Activated T-cell treated with anti-CD3 and anti-CD28 coated beads, Interleukin-2, amount 50 U/mL, for 48 hours (primary cell): ENCODE measurements at places on chromosomes 1 and 21.
A peak's percentile ranks its signal among the peaks of the same experiment; 100 is the strongest.

GRCh38 chr21:35394634-35395369 is 345.7 kb upstream of the RUNX1 start:
- peak; percentile 25 for DNase-seq

DNA sequence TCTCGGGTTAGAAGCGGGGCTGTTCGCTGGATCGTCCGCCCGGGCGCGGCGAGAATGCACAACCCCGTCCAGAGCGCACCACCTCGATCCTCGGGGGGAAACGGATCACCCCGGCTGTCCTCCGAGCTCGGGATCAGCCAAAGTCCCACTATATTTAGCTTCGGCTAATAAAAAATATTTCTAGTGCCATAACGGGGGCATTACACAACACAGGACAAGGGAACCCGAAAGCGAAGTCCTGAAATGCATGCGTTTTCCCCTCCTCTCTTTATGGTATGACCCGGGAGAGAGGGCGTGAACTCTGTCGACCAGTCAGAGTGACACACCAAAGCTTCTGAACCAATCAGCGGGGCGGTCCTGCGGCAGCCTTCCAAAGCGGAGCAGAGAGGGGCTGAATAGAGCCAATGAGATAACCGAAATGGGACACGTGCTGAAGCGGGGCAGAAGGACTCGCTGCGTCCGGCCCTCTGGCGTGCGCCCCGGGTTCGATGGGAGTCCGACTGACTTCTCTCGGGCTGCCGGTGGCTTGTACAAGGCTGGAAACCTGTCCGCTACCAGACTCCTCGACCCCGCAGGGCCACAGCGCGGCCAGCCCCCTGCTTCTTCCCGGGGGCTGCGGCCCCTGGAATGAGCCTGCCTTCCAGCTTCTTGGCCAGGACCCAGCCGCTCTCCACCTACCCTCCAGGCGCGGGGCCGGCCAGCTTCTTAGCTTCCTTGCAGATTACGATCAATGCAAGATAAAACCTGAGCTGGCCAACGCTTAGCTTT is at the start of gene ALDH4A1:
TSS of gene ALDH4A1 (minus strand) at position 33 of the 768 bp plus-strand sequence. CDS start at position 1, 32 bp downstream.
- DNase-seq: peak; percentile 93

- no peak for DNase-seq
Measured at GRCh38 chr1:231387770-231388669, 34.1 kb downstream of the EGLN1 start.

GRCh38 chr1:43451701-43452532 is 1.8 kb downstream of the HYI start:
- DNase-seq: no peak

GRCh38 chr1:119587341-119587740 is 60.7 kb downstream of the ZNF697 start:
- no peak for DNase-seq

DNA sequence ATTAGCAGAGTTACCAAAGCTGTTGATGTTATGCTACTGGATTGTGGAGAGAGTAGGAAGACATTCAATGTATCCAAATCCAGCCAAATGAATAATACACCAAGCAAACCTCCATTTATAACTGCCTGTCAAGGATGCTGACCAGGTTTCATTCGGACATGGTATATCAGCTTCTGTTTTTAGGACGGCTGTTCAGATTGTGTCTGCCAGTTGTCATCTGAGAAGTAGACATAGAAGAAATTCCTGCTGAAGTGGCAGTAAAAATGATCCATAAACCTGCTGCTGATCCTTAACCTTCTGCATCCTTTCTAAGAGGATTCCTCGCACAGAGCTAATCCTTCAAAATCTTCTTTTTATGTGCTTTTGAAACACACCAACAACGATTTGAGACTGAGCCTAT is 663.6 kb upstream of the PLXNA2 start:
- DNase-seq: no peak

DNA sequence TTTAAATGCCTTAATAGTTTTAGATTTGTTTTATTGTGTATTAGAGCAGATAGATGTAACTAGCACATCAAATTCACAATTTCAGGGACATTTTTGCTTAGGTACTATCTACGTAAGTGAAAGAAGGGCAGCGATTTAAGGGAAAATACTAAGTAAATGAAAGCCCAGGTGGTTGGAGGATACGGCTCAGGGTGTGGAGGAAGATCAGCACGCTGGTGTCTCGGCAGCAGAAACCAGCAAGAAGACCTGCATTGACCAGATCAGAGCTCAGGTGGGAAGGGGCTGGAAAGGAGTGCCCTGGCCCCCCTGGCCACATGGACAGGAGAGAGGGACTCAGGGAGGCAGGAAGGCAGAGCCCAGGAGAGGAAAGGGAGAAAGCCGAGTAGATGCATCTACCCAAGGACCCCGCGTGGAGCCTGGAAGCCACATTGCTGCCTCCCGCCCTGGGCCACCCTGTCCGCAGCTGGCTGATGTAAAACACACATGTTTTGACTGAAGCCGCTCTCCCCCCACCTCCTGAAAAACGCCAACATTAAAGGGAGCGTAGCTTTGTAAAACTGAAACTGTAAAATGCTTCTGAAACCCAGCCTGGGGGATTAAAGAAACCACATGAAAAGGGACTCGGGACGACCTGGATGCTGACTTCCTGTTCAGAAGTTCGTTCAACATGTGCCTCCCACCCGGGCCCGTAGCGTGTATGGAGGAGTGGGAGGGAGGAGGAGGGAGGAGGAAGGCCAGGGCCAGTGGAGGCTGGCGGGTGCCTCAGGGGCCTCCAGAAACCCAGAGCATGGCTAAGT is 72.6 kb upstream of the TARDBP start:
- peak; percentile 75 for DNase-seq

GRCh38 chr1:4115191-4115900 is 215.3 kb upstream of the C1orf174 start:
- DNase-seq: no peak

- no peak for DNase-seq
Measured at GRCh38 chr1:85502171-85502570, 37.2 kb upstream of the DDAH1 start.

DNA sequence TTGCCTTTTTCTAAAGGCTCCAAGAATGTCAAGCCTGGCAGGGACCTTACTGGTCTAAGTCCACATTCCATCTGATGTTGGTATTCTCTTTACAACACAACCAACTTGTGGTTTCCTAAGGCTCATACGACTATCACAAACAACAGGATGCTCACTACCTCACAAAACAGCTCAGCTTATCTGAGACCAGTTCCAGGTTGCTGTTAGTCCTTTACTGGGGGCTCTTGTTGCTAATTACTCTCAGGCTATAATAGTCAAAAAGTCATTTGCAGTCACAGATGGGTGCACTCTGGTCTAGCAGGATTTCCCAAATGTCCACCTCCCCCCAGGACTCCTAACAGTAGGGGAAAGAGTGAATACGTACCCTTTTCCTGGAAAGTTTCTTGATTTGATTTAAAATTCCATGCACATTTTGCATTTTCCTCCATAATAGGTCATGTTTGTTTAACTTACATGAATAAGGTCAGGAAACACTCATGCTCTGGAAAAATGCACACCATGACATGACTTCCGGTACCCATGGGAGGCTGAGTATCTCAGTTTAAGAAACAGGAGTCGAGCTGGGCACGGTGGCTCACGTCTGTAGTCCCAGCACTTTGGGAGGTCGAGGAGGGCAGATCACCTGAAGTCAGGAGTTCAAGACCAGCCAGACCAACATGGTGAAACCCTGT is 16.0 kb downstream of the LCK start:
- DNase-seq: no peak

DNA sequence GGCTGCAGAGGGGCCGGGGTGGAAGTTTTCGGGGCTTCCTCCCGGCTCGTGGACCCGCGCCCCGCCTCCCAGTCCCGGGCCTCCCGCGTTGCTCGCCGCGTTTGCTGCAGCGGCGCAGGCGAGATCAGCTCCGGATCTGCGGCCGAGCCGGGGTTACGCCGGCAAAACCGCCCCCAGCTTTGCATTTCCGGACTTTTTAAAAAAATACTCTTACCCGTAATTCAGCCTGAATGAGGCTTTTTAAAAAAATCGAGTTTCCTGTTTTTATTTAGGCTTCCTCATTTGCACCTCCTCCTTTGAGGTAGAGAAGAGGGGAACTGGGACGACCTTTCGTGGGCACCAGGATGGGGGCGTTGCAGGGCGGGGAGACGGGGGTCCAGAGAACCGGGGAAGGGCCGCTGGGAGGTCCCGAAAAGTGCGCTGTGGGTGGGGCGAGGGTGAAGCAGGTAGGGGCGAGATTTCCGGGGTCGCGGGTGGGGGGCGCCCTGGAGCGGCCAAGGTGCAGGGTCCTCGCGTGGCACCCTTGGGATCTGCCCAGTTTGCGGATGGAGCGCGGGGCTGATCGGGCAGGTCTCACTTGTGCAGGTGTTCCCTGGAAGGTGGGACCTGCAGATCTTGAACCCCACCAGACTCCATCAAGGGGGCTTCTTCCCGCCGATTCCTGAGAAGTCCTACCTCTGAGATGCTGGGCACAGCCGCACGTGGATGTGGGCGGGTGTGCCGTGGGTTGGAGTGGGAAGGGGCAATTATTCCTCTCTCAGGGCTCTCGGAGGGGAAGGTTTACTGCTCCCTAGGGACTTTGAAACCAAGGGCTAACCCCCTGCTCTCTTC is 1.1 kb downstream of the PIK3CD start:
- DNase-seq: peak; percentile 60

DNA sequence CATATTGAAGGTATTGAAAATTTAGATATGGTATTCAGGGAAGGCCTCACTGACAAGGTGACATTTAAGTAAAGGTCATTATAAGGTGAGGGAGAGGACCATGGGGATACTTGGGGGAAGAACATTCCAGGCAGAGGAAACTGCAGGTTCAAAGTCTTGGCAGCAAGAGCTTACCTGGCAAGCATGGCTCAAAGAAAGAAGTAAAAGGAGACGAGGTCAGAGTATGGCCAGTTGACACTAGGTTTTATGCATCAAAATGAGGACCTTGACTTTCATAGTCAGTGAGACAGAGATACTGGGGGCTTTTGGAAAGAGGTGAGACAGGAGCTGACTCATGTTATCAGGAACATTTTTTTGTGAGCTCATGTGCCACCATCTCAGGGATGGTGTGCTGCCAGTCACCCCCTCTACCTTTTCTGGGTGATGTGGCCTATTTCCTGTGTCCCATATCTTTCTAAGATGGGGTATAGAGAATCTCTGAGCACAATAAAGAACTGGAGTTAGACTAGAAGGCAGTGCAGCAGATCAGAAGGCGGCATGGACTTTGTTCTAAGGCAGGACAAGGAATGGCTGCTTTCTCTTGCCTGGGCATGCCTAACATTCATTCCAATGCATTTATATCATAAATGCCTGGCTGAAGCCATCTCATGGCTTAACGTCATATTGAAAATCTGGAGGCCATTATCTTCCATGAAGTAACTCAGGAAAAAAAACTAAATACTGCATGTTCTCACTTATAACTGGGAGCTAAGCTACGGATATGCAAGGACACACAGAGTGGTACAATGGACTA is 406.7 kb downstream of the NTNG1 start:
- DNase-seq: no peak

DNA sequence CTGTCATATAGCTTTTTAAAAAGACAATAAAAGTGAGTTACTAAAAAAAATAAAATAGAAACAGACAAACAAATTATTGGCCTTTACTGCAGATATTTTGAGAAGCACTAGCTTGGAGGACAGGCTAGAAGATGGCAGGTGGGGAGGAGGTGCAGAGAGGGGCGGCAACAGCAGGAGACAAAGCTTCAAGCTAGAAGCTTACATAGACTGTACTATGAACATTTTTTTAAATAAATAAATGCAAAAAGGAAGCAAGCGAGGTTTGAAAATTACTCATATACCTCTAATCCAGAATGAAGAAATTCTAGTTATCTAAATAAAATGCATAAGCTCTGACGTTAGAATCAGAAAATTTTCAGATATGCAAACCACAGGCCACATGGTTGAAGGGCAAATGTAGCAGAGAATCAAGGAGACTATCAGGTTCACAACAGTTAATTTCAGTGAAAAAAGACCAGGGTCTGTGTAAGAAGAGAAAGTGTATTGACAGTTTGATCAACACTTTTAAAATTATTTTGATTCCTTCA is 54.9 kb downstream of the NRIP1 start:
- DNase-seq: no peak

- no peak for DNase-seq
Measured at GRCh38 chr21:42199868-42200463, 19.0 kb upstream of the ABCG1 start.

DNA sequence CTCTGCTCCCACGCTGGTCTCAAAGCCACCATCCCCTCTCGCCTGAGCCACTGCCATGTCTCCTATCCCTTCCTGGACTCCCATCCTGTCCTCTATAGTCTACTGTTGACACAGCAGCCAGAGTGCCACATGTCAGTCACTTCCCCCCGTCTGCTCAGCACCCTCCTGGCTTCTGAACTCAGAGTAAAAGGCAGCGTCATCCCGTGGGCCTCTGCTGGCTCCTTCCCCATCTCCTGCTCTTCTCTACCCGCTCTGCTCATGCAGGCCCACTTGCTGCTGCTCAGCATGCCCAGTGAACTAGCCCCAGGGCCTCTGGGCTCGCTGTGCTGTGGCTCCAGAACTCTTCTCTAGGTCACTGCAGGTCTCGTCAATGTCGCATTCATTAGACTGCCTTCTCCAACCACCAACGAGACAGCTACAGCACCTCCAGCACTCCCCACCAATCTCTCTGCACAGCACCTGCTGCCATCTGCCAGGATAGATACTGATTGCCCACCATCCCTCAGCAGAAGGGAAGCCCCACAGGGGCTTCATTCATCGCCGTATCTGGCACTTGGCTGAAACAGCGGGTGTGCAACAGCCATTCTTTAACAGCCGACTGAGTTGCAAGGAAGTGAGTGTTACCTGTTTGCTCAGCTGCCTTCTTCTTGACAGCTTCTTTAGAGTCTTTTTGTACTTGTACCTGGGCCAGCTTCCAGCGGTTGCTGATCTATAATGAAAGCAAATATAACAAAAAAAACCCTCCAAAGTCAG is 11.8 kb upstream of the SRM start:
- DNase-seq: no peak

DNA sequence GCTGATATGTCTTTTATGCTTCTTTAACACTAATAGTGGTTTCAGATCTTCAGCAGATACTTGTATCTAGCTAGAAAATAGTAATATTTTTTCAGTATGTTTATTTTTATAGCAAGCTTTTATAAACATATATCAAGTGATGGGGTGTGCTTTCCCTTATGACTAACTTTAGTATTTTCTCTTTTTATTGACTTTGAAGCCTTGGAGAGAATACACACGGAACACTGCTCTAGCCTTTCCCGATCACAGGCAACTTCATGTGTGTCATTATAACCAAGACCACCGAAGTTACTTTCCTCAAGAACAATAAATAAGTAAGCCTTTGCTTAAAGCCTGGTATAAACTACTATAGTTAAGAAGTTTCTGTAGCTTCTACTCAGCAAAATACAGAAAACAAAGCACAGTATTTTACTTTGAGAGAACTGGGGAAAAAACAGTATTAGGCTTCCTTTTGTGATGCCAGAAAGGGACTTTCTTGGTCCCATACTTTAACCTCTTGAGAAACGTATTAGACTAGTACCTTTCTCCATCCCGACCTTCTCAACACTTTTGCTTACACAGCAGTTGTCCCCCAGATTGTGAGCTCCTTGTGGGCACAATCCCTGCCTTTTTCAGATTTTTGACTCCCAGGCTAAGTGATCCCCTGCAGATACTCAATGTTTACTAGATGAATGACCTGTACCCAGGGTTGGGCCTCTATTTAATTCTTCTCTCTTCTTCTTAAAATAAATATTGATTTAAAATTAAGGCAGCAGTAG is 3.3 kb downstream of the ADSS2 start:
- no peak for DNase-seq
